Stimulated activated naive CD4-positive, alpha-beta T cell (primary cell): ENCODE measurements at places on chromosomes 1 and 21.

DNA sequence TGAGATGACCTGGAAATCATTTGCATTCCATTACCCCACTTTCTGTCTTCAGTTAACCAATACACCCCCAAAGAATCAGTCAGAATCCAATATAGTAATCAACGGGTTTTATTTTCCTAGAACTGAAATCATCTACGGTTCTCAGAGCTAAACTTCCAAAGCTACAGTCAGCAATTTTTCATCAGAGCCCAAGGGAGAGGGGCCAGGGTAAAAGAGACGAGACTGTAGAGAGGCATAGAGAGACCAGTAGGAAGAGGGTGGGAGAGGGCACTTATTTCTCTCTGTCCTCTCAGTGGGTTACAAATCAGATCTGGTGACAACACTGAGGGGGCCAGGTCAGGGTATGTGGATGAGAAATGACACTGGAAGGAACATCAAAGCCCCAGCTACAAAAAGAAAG is 1.1 kb upstream of the MRPL24 start:
- no peak for DNase-seq

GRCh38 chr1:30005972-30006619 is 717.3 kb downstream of the MATN1 start:
- DNase-seq: no peak

DNA sequence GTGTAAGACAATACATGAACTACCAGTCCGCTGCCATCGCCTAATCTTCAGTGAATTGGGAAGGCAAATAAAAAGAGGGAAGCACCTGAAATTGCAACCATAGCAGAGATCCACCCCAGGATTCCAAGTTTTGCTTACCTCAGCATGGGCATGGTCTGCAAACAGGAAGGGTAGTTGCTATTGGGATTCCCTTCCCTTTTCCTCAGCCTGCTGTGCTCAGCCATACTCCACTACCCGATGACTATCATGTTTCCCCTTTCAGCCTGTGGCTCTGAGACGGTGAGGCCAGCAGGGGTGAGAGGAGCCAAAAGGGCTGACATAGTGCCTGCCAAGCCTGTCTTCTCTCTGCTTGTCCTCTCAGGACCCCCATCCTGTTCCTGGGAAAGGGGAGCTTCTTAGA is 64.2 kb downstream of the GPR137B start:
- no peak for DNase-seq

- DNase-seq: no peak
These were observed 13.7 kb upstream of the PIGC start for GRCh38 chr1:172457479-172458130.

DNA sequence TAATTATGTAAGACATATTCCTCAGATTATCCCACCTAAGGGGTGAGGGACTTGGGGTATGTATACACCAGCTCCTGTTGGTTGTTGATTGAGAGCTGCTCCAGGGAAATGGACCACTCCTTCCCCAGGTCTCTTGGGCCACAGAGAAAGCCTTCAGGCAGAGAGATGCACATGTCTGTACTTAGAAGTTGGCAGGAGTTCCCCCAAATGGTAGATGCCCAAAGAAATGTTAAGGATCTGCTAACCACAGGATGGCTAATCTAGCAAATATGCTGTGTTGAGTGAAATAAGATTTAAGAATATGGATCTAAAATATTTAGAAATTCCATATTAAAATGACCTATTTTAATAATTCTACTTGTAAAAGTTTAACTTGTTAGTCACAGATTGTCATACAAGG is 100.8 kb upstream of the DNAH14 start:
- DNase-seq: no peak

- DNase-seq: no peak
These were observed 45.4 kb upstream of the FOXO6 start for GRCh38 chr1:41315871-41316270.

GRCh38 chr1:62082456-62083363 is 111.9 kb upstream of the L1TD1 start:
- DNase-seq: no peak

DNA sequence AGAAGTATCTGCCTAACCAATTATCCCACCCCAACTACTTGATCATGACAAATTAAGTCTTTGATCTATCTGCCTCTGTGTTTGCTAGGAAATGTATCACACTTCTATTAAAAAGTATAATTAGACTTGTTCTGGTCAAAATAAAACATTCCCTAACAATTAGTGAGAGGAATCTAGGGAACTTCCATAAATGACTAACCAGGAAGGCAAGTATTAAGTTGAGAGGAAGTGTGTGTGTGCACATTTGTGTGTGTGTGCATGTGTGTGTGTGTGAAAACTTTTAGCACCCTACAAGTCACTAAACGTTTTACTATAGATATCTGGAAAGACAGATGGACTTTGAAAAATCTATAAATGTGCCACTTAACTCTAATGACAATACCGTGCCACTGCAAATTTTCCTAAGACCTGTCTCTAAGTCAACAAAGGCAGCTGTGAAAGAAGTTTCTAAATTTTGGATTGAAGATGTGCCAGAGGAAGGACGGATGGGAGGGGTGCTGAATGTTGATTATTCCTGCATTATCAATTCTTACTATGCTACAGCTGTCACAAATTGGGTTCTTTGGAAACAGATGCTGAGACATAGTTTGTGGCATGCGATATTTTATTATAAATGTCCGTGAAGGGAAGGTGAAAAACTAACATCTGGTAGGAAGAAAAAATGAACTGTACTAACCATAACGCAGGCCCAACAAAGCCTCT is 567.1 kb downstream of the PTPRC start:
- DNase-seq: no peak

- DNase-seq: peak; percentile 20
These were observed 5.6 kb upstream of the KCNA10 start for GRCh38 chr1:110524311-110525248.

DNA sequence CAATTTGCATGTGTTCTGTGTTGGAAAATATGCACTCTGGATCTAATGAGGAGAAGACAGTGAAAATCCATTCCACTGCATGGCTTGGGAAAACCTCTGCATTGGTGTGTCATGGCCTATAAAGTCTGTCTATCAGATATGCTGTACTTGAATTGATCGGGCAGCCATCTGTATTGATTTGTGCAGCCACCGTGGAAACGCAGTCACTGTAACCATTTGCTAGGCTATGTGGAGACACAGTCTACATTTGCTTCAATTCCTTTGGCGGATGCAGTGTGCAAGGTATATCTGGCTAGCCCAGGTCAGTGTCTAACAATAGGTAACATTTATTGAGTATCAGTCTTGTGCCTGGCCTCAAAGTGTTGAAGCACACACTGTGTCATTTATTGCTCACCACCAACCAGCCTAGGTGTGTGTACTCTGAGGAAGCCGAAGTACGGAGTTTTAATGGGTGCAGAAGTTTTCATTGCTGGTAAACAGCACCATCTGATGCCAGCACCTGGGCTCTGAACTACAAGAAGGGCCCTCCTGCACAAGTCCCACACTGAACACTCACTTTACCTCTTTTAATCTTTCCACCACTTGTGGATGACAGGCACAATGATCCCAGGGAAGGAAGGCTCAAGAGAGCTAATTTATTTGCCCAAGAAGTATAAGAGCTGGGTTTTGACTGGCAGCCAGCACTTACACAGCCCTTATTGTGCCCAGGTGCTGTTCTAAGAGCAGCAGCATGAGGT is 83.4 kb downstream of the DAB1 start:
- DNase-seq: no peak

- no peak for DNase-seq
These were observed 80.7 kb upstream of the DUSP10 start for GRCh38 chr1:221822591-221822990.

GRCh38 chr1:199448646-199449045 is 578.9 kb upstream of the NR5A2 start:
- DNase-seq: no peak

GRCh38 chr1:89900791-89901708 is 80.2 kb downstream of the LRRC8D start:
- DNase-seq: no peak

GRCh38 chr1:187092104-187092503 is 263.4 kb downstream of the PLA2G4A start:
- no peak for DNase-seq
